ENCODE measurements at places on chromosomes 12 and 14. TPM values are rescaled to one million over a fixed set of nuclear protein-coding genes. Genes with fewer than 3 reads are reported as not detected.

- no peak overlapping the region for H3K4me3 ChIP-seq
- H3K36me3 ChIP-seq, result no peaks in the 10 kb centered on the region
- H3K27me3 ChIP-seq, result no peaks in the 10 kb centered on the region
- no peaks in the 10 kb centered on the region for H3K4me1 ChIP-seq
- DNase-seq, result no peak
- H3K27ac ChIP-seq, result no peak overlapping the region
These were observed 48.9 kb upstream of the PPP1CC start for GRCh38 chr12:110791589-110791988.

The FOXM1 gene
- total RNA-seq, result 200 TPM

DNA sequence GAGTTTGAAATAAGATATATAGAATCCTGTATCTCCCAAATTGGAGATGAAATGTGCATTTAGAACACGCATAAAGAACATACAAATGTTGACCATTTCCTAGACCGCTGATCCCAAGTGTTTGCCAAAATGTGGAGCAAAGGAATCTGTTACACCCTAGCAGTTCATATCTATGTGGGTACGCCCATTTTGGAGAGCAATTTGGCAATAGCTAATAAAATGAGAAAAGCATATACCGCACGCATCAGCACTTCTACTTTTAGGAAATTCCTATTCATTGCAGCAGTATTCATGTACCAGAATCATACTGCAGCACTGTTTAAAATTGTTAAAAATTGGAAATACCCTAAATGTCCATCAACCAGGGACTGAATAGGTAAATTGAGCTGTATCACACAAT, 937.8 kb downstream of the BCL11B start:
- no peaks in the 10 kb centered on the region for H3K36me3 ChIP-seq
- H3K4me1 ChIP-seq, result no peaks in the 10 kb centered on the region
- no peak for DNase-seq
- no peak overlapping the region for H3K27ac ChIP-seq

DNA sequence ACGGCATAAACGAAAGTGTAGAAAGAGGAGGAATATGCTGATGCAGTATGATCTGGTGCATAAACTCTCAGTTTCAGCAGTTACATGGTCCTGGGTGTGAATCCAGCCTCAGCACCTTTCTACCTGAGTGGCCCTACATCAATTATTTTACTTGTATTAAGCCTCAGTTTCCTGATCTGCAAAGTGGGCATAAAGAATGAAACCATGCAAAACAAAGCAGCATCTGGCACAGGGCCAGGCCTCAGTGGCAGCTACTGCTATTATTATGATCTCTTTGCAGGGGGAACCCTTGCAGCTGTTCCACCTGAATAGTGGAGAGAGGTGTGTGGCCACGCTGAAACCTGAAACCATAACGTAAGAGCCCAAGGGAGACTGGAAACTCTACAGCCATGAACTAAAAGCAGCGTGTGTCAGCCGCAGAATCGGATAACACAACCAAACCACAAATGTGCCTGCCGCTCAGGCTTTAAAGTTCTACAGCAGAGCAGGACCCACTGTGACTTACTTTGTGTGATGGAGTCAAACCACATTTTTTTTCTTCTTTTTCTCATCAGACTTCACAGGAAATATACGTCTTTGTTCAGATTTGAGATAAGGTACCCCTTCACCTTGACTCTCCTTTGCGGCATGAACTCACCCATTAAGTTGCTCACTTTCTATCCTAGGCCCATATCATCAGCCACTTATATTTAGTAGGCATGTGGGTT, 29.2 kb upstream of the FOS start:
- no peak overlapping the region for H3K4me3 ChIP-seq
- H3K4me1 ChIP-seq, result peaks cover 16% of the 10 kb centered on the region
- H3K36me3 ChIP-seq, result no peaks in the 10 kb centered on the region
- no peak overlapping the region for H3K27ac ChIP-seq
- no peak for DNase-seq
- H3K27me3 ChIP-seq, result no peaks in the 10 kb centered on the region

- H3K27ac ChIP-seq, result no peak overlapping the region
- no peak overlapping the region for H3K4me3 ChIP-seq
- no peaks in the 10 kb centered on the region for H3K27me3 ChIP-seq
- no peak for DNase-seq
These were observed 18.5 kb upstream of the KLRD1 start for GRCh38 chr12:10289005-10289754.

DNA sequence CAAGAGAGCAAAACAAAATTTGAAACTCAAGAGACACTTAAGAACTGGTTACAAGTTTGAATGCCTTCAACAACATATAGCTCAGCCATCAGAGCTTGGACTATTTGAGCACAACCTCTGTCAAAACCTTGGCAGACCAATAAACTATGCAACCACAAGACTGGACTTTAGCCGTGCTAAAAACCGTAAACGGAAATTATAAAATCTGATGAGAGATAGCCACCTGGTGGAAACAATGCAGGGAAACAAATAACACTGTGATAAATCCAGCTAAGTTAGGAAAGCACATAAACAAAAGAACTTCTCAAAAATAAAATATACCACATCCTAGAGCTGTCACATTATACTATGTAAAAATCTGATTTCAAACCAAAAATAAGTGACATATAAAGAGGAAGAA, 1074.2 kb upstream of the NOVA1 start:
- H3K4me3 ChIP-seq, result no peak overlapping the region
- no peaks in the 10 kb centered on the region for H3K27me3 ChIP-seq
- no peaks in the 10 kb centered on the region for H3K36me3 ChIP-seq
- no peaks in the 10 kb centered on the region for H3K4me1 ChIP-seq
- no peak overlapping the region for H3K27ac ChIP-seq
- DNase-seq, result no peak

The PGF gene
- total RNA-seq, result 32.2 TPM

- no peak overlapping the region for H3K4me3 ChIP-seq
- H3K27me3 ChIP-seq, result no peaks in the 10 kb centered on the region
- DNase-seq, result no peak
- H3K27ac ChIP-seq, result no peak overlapping the region
- H3K36me3 ChIP-seq, result no peaks in the 10 kb centered on the region
These were observed 181.8 kb upstream of the SLC16A7 start for GRCh38 chr12:59414051-59414450.

Data from A673 (cell line).